ENCODE measurements at places on chromosomes 6 and 20. TPM values are rescaled to one million over a fixed set of nuclear protein-coding genes. Genes with fewer than 3 reads are reported as not detected.

The OTOR gene
- total RNA-seq: not detected

The ADAM33 gene
- total RNA-seq: not detected

The CST5 gene
- not detected for total RNA-seq

The MICB gene
- 13.0 TPM for total RNA-seq

The CRYBG1 gene
- 10.3 TPM for total RNA-seq

The SLPI gene
- 68.1 TPM for total RNA-seq

The TMC2 gene
- not detected for total RNA-seq

DNA sequence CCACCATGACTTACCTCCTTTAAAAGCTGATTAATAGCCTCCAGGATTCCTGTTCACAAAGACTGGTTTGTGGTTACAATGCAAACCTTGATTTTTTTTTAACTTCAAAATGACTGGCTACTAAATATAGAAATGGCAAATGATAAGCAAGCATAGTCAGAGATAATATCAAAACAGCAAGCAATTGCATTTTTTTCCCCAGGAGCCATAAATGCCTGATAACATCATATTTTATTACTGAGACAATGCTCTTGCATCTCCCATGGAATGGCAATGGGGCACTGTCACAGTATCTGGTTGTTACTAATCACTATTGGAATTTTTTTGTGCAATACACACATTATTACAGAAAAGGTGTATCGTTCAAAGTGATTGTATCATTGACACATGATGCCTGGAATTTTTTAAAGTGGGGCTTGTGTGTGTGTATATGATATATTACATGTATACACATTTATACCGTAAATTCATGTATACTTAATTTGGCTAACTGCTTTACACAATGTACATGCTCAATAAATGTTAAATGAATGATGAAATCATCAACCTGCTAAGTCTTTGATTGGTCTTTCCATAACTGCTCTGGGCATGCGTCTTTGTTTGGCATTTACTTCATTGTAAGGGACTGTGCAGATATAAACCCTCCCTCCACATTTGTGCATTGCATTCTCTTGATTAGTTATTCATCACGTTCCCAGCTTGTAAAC, 980 bp upstream of the SALL4 start:
- DNase-seq: no peak

DNA sequence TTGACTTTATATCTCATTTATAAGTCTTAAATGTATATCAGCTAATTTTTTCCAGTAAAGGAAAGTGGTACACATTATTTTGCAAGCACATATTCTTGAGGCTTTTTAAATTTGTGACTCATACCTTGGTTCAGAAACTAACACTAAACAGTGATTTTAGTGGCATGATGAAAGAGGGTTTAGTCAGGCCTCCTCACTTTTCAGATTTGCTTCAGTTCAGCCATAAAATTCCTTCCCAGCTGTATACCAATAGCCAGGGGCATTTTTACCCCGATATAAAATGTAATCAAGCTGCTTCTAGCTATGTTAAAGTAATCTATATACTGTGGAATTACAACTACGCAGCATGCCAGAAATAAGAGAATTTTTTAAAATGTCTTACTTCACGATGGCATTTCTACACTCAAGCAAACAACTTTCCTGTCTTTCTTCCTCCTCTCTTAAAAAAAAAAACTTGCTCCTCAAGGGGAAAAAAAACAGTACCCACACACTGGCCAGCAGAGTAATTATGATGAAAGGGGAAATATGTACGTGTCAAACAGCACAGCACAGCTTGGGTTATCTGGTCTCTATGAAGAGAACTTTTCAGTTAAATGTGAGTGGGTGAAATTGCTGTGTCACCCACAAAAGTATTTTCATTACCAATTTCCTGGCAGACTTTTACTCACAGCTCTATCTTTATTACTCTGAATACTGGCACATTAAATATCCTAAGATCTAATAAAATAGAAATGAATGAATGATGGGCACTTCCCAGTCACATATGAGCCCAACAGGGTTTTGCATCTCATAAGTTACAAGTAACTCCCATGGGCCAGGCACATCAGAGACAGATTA, 244.8 kb upstream of the TENT5A start:
- peak; percentile 67 for DNase-seq

GRCh38 chr6:4363656-4364055, 228.3 kb upstream of the ECI2 start:
- no peak for DNase-seq

GRCh38 chr6:39901670-39902069, 32.6 kb downstream of the MOCS1 start:
- no peak for DNase-seq

DNA sequence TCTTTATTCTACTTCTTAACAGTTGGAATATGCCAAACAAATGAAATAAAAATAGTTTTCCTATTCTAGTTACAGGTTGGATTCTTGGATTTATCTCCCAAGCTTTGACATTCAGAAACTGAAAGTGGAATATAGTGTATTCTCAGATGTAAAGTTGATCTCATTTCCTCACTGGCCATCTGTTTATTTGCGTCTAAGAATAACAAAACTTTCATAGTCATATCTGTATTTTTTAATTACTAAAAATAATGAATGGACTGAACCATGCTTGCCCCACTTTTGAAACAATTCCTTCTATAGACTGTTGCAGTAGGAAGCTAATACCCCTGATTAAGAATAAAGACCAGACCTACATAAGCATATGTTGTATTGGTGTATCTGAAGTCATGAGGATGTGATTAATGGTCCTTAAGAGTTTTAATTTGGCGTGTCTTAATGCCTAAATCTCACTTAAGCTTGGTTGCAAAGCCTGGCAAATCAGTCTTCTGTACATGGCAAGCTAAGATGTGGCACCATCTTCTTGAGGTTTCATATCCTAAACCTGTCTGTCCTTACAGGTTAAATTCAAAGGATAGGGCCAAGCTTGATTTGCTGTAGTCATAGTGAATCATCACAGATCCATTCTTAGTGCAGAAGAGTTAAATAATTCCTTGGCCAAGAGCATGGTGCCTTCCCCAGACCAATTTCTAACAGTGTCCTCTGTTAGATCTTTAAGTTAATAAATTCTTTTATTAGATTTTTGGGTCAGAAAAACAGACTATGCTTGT, 58.9 kb downstream of the FOXO3 start:
- DNase-seq: no peak

- no peak for DNase-seq
Measured at GRCh38 chr6:142892254-142893021, 52.5 kb downstream of the HIVEP2 start.

- DNase-seq: no peak
Measured at GRCh38 chr20:33359399-33360261, 41.7 kb downstream of the CDK5RAP1 start.

GRCh38 chr6:45982280-45983036, 33.2 kb downstream of the CLIC5 start:
- no peak for DNase-seq

DNA sequence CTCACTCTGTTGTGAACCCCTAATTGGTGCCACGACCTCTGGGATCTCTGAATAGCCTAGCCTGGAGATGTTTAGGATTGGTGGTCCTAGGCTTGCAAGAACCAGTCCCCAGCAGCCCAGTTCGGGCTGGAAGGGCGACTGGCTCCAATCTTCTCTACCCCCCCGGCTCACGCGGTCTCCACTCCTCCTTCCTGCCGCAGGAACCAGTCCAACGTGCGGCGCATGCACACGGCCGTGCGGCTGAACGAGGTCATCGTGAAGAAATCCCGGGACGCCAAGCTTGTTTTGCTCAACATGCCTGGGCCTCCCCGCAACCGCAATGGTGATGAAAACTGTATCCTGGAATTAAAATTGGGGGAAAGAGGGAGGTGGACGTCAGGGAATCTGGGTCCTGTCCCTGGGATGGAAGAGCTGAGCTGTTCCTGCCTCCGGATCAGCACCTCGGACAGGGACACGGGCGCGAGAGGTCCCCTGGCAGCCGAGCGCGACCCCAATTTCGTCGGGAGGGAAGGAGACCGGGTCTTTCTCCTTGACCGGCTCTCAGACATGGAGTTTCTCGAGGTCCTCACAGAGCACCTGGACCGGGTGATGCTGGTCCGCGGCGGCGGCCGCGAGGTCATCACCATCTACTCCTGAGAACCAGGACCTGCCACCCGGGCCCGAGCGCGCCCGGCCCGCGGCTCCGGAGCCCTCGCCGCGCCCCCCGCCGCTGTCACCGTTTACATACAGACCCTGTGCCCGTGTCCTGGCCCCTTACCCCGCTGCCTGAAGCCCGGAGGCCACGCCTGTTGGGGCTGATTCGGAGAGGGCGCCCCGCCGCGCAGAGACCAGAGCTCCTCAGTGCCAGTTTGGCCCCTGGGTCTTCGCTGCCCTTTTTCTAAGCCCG, 28.2 kb downstream of the SLC12A5 start:
- no peak for DNase-seq

DNA sequence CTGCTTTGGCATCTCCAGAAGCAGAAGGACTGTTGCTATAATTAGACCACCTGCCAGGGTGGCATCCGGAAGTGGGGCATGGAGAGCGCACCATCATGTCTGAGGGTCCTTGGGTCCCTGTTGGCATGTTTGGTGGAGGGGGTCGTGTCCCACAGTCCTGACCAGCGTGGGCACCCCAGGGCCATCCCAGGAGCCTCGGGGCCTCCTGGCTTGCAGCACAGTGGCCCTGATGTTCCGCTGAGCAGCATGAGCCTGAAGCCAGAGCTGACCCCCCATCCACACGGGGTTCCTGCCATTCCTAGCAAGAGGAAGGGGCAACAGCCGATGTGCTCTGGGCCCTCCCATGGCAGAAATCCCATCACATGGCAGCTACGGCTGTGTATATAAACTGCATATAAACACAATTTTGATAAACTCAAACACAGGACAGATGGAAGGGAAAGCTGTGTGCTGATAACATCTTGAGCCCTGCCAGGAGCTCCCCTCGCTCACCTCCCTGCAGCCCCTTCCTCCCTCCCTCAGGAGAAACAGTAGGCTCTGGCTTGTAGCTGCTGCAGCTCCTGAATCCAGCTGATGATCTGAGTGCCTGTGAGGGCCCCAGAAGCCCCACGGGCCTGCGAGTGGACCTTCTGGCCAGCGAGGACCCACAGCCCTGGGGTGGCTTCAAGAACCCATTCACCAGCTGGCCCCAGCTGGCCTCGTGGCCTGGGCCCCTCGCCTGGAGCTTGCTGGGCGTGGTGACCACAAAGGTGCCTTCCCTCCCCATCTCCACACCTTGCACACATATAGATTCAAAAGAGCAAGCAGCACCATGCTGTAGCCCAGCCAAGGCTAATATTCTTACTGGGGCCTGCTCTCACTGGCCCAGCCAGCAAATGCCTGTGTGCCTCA, 321.6 kb downstream of the CDH4 start:
- no peak for DNase-seq

DNA sequence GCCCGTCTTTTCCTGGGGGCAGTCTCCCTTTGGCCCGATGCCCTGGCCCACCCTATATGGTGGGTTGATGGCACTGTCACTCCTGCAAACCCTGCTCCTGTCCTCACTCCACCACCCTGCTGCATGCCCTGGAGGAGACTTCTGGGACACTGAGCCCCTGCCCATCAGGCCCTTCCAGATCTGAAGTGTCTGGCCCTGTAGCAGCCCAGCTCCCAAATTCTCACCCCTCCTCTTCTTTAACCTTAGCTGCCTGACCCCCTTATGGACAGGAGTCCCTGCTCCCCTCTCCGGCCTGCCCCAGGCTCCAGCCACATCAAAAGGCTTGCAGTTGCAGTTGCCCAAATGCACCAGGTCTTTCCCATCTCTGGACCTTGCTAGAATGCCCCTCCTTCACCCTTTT, 20.8 kb upstream of the SLC32A1 start:
- no peak for DNase-seq

DNA sequence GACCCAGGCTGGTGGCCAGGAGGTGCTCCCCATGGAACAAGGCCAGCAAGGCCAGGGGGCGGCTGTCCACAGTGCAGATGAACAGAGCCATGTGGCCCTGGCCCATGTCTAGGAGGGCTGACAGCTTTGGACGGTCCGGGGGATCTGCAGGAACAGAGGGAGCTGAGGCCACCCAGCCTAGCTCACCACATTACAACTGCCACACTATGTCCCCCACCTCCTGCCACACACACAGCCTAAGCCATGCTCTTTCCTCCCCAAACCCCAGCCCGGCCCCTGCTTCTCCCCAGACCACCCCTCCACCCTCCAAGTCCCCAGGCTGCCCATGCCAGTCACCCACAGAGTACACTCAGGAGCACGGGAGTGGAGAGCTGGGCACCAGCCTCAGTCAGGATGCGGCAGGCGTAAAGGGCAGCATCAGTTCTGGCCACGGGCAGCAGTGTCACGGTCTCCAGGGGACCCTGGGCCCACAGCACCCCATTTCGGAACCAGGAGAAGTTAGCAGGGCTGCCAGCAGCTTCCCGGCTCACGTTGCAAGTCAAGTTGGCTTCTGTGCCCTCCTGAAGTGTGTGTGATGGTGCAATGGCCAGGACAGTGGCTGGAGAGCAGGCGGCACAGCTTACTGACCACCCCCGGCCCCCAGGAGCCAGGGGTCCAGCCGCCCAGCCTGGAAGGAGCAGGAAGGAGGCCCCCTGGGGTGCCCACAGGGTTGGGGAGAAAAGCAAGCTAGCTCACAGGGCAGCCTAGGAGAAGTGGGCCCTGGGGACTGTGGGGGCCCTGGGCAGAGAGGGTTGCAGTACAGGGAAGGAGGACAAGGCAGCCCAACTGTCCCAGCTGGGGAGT, 15.2 kb upstream of the ADAM33 start:
- DNase-seq: no peak

DNA sequence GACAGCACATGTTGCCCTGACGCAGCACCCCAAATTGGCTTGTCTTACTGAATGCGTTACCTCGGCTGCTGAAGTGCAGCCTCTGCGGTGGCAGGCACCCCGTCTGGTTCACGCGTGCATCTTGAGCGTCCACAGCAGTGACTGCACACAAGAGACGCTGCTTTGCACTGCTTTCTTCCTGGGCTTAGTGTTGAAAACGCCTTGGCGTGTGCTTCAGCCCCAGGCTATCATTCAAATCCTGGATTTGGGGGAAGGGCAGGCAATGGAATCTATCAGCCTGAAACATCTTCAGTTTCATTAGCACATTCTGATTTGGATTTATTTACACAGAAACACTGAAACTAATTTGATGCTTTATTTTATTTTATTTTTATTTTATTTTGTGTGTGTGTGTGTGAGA, 342.7 kb downstream of the SMOC2 start:
- DNase-seq: no peak

DNA sequence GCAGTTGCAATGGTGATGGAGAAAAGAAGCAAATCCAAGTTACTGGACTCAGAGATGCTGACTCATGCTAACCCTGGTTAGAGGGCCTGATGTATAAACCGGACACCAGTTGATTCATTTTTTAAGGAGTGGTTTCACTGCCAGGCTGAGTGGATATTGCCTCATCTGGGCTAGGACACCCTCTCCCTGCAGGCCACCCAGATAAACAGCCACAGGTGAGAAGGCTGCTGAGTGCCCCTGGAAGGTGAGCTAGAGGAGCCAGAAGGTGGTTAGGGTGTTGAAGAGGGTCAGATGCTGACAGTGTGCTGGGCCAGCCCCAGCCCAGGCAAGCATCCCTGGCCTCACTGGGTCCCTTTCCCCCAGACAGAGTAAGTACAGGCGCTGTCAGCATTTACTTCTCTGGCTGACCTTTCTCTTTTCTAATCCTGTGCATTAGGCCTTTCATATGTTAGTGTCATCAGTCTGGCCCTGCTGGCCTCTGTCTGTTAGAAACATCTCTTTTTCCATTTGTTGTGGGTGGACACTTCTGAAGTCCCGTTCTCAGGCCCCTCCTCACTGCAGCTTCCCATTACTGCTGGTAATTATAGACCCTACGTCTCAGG, 13.5 kb downstream of the EPB41L1 start:
- DNase-seq: no peak

Measured in epithelial cell of proximal tubule (primary cell).